T-cell (primary cell): ENCODE measurements at places on chromosomes 1 and 21.

- no peak overlapping the region for H3K4me3 ChIP-seq
- H3K36me3 ChIP-seq = no peaks in the 10 kb centered on the region
- DNase-seq = no peak
- no peak overlapping the region for H3K27ac ChIP-seq
These were observed 3.9 kb downstream of the KRTAP19-8 start for GRCh38 chr21:31034378-31034777.

GRCh38 chr1:115982400-115982799 lies 6.1 kb downstream of the SLC22A15 start:
- H3K36me3 ChIP-seq = no peaks in the 10 kb centered on the region

GRCh38 chr1:151193304-151193703 lies 3.3 kb upstream of the VPS72 start:
- no peak overlapping the region for H3K4me3 ChIP-seq
- no peak for DNase-seq
- H3K4me1 ChIP-seq = peaks cover 14% of the 10 kb centered on the region
- H3K27ac ChIP-seq = no peak overlapping the region

DNA sequence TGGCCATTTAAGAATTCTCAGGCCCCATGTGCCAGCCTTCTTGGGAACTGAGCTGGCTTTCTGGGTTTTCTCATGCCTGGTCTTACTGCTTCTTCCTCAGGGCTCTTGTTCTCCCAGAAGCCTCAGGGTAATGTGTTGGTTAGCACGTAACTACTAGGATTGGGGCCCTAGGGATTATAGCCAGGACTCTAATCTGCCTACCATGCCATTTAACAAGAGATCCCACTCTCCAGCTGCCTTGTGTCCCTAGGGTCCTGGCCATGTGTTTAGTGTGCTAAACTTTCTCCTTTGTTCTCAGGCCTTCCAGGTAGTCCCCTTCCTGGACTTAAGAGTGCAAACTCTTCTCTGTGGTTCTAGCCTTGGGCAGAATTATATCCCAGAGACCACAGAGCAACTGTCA lies 2.2 kb upstream of the SH3BGRL3 start:
- H3K27ac ChIP-seq = peak overlapping the region; percentile 72
- no peak for DNase-seq
- H3K4me3 ChIP-seq = no peak overlapping the region

DNA sequence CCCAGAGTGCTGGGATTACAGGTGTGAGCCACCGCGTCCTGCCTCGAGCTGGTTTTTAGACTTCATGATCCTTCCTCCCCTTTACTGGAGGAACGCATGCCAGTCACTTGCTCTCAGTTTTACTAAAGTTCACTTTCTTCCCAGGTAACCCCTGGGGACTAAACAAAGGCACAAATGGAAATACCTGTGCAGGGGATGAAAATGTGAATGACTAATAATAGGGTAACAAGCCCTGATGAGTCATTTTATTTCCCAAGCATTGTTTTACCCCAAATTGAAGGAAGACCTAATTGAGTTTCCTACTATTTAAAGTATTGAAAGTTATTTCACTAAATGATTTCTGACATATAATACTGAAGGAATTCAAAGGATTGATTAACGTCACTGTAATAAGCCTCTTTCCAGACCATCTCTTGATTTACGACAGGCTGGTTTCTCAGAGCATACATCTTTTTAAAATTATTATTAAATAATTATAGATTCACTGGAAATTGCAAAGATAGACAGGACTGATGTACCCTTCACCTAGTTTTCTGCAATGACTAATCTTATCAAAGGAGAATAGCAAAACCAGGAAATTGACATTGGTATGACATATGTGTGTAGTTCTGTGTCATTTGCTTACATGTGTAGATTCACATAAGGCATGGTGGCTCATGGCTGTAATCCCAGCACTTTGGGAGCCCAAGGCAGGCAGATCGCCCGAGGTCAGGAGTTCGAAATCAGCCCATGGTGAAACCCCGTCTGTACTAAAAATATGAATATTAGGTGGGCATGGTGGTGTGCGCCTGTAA lies 53.2 kb upstream of the SOD1 start:
- no peak overlapping the region for H3K27ac ChIP-seq
- H3K4me3 ChIP-seq = no peak overlapping the region
- no peaks in the 10 kb centered on the region for H3K36me3 ChIP-seq
- peaks cover 20% of the 10 kb centered on the region for H3K27me3 ChIP-seq

DNA sequence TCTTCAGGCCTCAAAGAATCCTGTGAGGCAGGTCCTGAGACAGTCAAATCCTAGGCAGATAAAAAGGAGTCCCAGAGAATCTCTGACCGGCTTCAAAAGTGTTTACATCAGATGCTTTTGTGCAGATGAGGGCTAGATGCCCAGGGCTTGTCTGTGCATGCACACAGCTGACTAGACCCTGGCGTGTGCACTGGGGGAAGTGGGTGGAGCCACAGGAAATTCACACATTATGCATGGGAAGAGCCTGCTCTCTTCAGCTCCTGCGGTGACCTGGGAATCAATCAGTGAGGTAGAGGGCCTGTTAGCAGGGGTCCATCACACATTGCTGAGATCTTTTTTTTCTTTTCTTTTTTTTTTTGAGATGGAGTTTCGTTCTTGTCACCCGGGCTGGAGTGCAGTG lies 36.6 kb upstream of the NHLH2 start:
- no peak overlapping the region for H3K27ac ChIP-seq
- no peak overlapping the region for H3K4me3 ChIP-seq
- H3K27me3 ChIP-seq = peaks cover 11% of the 10 kb centered on the region
- H3K36me3 ChIP-seq = no peaks in the 10 kb centered on the region

DNA sequence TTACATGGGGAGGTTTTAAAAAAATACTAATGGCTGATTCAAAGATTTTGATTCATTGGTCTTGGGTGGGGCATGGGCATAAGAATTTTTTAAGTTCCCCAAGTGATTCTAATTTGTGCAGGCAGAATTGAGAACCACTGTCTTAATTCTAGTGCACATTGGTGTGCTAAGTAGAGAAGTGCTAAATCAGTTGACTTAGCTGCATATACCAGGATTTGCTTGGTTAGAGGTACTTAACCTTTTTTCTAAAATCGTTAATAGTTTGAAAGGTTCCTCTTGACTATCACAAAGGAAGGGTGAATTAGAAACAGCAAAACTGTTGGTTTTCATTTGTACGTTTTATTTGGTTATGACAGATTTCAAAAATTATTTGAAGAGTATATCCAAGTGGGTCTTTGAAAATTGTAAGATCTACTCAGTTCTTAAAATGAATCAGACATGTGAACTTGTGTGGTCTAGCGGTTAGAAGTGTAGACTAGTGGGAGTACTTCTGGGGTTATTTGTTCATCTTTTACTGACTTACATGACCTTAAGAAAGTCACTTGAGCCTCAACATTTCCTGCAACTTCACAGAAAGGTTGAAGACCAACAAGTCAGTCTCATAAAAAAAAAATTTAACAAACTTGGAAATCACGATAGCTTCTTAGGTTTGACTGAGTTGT lies 66.7 kb downstream of the RPAP2 start:
- H3K27me3 ChIP-seq = no peaks in the 10 kb centered on the region
- peaks cover 21% of the 10 kb centered on the region for H3K4me1 ChIP-seq
- H3K36me3 ChIP-seq = no peaks in the 10 kb centered on the region
- no peak for DNase-seq
- H3K27ac ChIP-seq = peak overlapping the region; percentile 59

DNA sequence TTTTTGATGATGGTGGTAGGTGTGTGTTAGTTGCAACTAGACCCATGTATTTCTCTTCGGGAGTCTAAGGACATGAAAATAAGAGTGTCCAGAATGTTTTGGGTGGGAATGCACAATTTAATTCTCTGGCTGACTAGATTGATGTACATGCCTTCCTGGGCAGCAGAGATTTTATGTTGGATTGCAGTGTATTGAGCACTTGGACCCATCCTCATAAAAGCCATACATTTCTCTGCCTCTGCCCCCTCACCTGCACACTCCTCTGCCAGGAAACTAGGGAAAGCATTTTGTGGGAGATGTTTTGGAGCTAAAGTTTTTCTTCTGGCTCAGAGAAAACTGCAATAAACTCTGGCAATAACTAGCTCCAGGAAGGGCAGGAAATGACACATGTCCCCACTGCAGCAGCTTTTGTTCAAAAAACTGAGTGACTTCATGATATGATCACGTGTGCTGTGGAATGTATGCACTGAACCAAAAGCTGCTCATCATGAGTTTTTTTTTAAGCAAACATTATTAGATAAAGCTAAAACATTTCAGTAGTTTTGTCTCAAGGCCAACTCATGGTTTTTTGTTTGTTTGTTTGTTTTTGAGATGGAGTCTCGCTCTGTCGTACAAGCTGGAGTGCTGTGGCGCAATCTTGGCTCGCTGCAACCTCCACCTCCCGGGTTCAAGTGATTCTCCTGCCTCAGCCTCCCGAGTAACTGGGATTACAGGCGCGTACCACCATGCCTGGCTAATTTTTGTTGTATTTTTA lies 17.6 kb downstream of the RIT1 start:
- H3K27me3 ChIP-seq = no peaks in the 10 kb centered on the region
- no peak overlapping the region for H3K4me3 ChIP-seq
- DNase-seq = peak; percentile 18
- H3K27ac ChIP-seq = peak overlapping the region; percentile 30
- H3K36me3 ChIP-seq = peaks cover 2% of the 10 kb centered on the region

DNA sequence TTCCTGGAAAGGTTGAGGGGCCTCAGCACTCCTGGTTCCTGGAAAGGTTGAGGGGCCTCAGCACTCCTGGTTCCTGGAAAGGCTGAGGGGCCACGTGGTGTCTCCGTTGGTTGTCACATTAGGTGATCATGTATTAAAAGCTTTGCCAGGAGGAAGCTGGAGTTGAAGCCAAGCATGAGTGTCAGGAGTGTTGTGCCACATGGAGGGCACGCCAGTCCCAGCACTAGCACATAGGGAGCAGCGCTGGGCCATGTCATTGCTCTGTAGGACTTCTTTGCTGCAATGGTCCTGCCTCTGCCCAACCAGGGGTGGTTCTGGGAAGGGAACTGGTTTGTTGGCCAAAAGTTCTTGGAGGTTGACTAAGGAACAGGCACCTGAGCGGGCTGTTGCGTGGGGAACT lies 13.3 kb downstream of the ATP5PO start:
- peaks cover 63% of the 10 kb centered on the region for H3K36me3 ChIP-seq
- no peaks in the 10 kb centered on the region for H3K4me1 ChIP-seq
- no peak for DNase-seq
- no peak overlapping the region for H3K27ac ChIP-seq
- no peak overlapping the region for H3K4me3 ChIP-seq

- H3K36me3 ChIP-seq = peaks cover 4% of the 10 kb centered on the region
- no peak overlapping the region for H3K27ac ChIP-seq
- no peaks in the 10 kb centered on the region for H3K27me3 ChIP-seq
- DNase-seq = no peak
- no peaks in the 10 kb centered on the region for H3K4me1 ChIP-seq
- H3K4me3 ChIP-seq = no peak overlapping the region
These were observed 24.8 kb upstream of the ELOA start for GRCh38 chr1:23718482-23718881.

GRCh38 chr1:17629460-17629859 lies 90.0 kb downstream of the ARHGEF10L start:
- no peak for DNase-seq
- H3K4me1 ChIP-seq = no peaks in the 10 kb centered on the region
- H3K27ac ChIP-seq = no peak overlapping the region
- peaks cover 9% of the 10 kb centered on the region for H3K27me3 ChIP-seq

- H3K27me3 ChIP-seq = no peaks in the 10 kb centered on the region
- DNase-seq = no peak
- peak overlapping the region; percentile 60 for H3K4me3 ChIP-seq
- H3K36me3 ChIP-seq = peaks cover 3% of the 10 kb centered on the region
These were observed 30.6 kb upstream of the JUN start for GRCh38 chr1:58814251-58815068.

DNA sequence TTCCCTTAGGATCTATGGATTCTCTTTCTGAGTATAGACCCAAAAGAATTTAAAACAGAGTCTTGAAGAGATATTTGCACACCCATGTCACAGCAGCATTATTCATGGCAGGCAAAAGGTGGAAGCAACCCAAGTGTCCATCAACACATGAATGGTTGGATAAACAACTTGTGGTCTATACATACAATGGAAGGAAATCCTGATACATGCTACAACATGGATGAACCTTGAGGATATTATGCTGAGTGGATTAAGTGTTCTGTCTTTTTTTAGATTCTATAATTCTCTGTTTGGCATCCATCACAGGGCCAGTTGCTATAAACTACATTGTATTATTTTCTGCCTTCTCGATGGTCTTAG lies 39.8 kb downstream of the PTPN14 start:
- no peaks in the 10 kb centered on the region for H3K36me3 ChIP-seq
- H3K4me3 ChIP-seq = no peak overlapping the region
- H3K4me1 ChIP-seq = peaks cover 10% of the 10 kb centered on the region
- no peaks in the 10 kb centered on the region for H3K27me3 ChIP-seq

GRCh38 chr1:52668711-52669110 lies 29.4 kb downstream of the COA7 start:
- no peak overlapping the region for H3K27ac ChIP-seq
- peaks cover 12% of the 10 kb centered on the region for H3K36me3 ChIP-seq
- DNase-seq = no peak
- no peaks in the 10 kb centered on the region for H3K27me3 ChIP-seq
- H3K4me3 ChIP-seq = no peak overlapping the region

DNA sequence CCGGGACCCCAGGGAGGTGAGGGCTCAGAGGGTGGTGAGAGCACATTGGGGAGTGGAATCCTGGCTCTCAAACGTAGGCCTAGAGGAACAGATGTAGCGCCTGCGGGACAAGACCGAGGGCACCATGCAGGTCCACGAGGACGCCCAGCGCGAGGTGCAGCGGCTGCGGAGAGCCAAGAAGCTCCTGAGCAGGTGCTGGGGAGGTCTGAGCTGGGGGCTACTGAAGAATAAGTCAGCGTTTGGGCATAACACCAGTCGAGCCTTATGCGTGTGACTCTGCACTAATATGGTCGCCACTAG lies 2.6 kb upstream of the NBPF3 start:
- no peaks in the 10 kb centered on the region for H3K36me3 ChIP-seq
- H3K27ac ChIP-seq = no peak overlapping the region
- H3K27me3 ChIP-seq = peaks cover 5% of the 10 kb centered on the region
- H3K4me1 ChIP-seq = peaks cover 6% of the 10 kb centered on the region
- no peak overlapping the region for H3K4me3 ChIP-seq

GRCh38 chr1:181985281-181985680 lies 76.2 kb downstream of the ZNF648 start:
- no peak overlapping the region for H3K27ac ChIP-seq
- no peak for DNase-seq
- H3K27me3 ChIP-seq = peaks cover 2% of the 10 kb centered on the region
- H3K36me3 ChIP-seq = no peaks in the 10 kb centered on the region

GRCh38 chr1:7940034-7940433 lies 605 bp downstream of the TNFRSF9 start:
- peaks cover 32% of the 10 kb centered on the region for H3K4me1 ChIP-seq
- DNase-seq = no peak
- H3K4me3 ChIP-seq = no peak overlapping the region
